ENCODE measurements at places on chromosomes 5 and 9.

GRCh38 chr5:117242028-117242427, 667.4 kb upstream of the SEMA6A start:
- DNase-seq: no peak

DNA sequence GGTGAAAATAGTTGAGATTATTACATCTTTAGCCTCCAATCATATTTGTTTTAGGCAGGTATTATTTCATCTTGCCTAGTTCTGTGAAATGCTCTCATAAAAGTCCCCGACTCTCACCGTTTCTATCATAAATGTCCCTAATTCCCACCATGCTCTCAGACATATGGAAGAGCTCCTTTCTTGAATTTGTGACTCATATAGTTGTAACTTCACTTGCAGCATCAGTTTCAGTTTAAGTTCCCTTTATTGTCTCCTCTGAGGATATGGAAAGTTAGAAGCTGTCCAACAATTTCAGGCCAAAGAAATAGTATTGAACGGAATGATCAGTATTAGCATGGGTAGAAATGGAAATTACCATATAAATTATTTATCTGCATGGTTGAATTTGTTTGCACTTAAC, 187.5 kb upstream of the NR4A3 start:
- no peak for DNase-seq

DNA sequence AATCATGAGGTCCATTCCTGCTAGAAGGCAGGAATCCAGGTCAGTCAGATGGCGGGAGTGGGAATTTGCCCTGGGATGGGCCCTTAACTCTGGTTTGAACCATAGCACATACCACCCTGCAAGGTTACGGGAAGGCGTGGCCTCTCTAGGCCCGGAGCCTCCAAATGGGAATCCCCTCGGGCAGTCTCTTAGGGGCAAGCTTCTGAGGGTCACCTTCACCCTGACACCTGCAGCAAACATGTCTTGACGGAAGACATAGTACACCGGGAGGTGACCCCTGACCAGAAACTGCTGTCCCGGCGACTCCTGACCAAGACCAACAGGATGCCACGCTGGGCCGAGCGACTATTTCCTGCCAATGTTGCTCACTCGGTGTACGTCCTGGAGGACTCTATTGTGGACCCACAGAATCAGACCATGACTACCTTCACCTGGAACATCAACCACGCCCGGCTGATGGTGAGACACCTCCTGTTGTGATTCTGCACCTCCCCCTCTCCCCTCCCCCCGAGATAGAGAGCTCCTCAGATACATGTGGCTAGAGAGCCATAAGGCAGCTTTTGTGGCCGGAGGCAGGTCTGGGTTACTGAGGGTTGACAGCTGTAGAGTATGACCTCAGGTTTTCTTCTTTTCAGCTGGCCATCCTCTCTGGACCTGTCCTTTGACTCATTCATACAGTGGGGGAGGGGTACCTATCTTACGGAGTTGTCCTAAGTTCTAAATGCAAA, 957 bp downstream of the PRELID1 start:
- DNase-seq: no peak

- DNase-seq: no peak
These were observed 86.2 kb upstream of the MYO10 start for GRCh38 chr5:17022296-17022695.

- DNase-seq: no peak
These were observed 162.6 kb upstream of the ADAMTS16 start for GRCh38 chr5:4977416-4978110.

DNA sequence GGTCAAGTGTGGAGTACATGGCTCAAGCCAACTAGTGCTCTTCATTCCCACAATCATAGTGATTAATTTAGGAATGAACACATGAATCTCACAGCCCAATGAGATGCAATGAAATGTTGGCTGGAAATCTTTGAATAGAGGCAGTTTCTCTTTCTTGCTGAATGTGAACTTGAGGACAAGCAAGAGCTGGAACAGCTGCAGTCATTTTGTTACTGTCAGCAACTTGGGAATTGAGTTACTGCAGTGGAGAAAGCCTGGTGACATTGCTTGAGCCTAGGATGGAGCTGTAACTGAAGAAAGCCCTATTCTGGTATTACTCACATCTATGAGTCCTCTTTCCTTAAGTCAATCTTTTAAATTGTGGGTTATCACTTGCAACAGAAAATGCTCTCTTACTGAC, 62.3 kb downstream of the YIPF5 start:
- no peak for DNase-seq

DNA sequence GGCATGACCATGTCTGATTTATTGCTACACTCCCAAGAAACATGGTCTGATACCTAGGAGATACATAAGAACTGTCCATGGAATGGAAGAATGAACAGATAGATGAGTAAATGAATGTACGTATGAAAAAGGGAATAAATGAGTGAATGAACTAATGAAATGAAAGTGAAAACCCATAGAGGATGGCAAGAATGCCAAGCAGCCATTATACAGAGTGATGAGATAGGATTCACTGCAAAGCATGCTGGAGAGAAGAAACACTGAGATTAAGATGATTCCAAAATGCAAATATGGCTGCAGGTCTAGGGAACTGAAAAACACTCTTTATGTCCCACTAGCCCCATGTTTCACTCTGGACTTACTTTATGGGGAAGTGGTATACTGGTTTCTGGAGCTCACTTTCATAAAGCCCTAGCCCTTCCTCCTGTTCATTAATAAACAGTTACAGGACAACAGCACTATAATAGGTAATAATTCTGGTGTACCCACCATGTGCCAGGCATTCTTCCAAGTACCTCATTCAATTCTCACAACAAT, 170.3 kb upstream of the RAD23B start:
- no peak for DNase-seq

GRCh38 chr5:152007653-152008335, 83.1 kb upstream of the GLRA1 start:
- DNase-seq: no peak

DNA sequence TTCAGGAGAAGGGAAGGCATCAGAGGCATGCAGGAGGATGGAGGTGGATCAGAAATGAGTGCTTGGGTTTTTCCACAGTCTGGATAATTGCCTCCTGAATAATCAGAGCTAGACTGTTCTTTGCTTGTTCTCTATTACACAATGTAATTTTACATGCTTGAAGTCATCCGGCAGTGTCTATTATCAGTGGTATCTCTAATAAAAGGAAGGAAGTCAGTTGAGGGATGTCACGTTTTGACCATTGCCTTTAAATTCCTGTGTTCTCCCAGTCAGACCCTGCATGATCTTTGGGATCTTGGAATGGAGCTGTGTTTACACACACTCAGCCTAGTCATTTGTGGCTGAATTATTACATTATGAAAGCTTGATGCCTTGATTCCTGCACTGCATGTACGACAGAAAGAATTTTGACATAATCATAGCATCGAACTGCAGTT, 91.0 kb downstream of the PDE8B start:
- no peak for DNase-seq

- DNase-seq: no peak
These were observed 180.1 kb downstream of the TMC1 start for GRCh38 chr9:72701510-72701909.

- DNase-seq: no peak
These were observed 9.1 kb upstream of the SLC28A3 start for GRCh38 chr9:84349671-84350070.

DNA sequence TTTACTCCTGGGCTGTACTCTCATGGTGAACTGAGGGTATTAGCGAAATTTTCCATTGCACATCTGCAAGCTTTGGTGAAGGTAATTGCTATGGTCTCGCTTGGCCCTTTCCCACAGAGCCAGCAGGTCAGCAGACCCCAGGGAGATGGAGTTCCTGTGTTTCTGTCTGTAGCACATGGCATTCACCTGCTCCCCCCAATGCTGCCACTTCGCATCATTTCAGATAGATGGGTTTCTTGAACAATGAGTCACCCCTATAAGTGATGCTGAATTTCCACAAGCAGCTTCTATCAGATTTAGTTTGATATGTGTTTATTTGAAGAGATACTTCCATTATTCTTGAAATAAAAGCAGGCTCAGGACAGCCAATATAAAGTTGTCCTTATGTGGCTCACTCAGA, 117.8 kb downstream of the ERCC6L2 start:
- no peak for DNase-seq

DNA sequence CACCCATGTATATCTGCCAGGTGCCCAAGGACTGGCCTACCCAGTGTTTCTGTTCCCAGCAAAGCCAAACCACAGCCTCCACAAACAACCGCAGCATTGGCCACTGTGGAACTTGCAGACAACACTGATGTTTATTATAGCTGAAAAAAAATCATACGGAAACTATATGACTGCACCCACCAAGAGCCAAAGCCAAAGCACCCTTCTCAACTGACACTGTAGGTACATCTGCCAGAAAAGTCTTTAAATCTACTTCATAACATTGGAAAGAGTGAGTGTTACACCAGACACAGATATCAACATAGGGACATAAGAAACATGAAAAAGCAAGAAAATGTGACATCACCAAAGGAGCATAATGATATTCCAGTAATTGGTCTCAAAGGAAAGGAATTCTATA, 428.0 kb downstream of the PSAT1 start:
- DNase-seq: no peak

- peak; percentile 1 for DNase-seq
These were observed 11.8 kb upstream of the TCOF1 start for GRCh38 chr5:150345716-150346115.

GRCh38 chr9:1125741-1126140, 75.6 kb downstream of the DMRT2 start:
- DNase-seq: no peak

DNA sequence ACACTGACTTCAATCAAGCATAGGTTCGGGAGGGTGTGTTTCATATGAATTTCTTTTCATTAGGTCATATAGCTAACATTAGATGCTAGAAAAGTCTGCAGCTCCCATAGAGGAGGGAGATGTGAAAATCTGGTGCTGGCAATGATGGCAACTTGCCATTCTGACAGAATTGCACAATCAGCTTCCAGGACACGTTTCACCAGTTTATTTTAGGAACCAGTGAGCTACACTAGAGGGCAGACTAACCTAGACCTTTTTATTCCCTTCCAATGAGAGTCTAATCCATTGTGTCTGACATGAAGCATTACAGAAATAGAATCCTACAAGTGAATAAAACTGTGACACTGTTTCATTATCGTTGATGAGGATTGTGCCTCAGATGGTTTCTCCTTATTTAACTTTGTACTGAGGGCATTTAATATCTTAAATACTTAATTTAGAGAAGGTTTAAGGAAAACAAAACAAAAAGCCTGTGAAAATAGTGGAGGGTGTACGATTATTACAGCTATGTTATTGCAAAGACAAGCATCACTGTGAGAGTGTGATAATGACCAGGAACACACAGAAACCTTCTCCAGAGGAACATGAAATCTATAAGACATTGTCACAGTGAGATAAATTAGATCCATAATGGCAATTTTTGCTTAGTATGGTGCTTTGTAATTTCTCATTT, 363.3 kb upstream of the RPS23 start:
- peak; percentile 73 for DNase-seq

- DNase-seq: no peak
These were observed 59.2 kb downstream of the PRELID2 start for GRCh38 chr5:145775893-145776444.

DNA sequence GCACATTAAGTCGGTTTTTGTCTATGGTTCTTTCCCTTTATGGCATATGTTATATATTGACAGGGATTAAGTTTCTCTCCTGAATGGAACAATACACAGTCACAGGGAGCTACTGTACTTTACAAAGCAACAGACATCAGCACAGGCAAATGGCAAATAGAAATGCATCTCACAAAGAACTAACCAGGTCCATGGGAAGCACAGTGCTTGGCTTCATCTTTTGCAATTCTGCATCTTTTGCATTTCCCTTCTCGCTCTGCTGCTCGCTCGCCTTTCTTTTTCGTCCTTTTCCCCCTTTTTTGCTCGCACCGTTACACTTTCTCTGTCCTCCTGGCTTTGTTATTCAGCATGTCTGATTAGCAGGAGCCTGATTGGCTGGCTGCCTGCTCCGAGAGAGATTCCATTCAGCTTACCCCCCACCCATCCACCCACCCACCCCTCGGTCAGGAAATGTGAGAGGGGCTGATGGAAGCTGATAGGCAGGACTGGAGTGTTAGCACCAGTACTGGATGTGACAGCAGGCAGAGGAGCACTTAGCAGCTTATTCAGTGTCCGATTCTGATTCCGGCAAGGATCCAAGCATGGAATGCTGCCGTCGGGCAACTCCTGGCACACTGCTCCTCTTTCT, at the start of gene ADAMTSL1:
Gene ADAMTSL1, plus strand, starts transcription at position 502 of the 628 bp plus-strand sequence. Its CDS starts 80 bp downstream, at position 582.
- DNase-seq: no peak

DNA sequence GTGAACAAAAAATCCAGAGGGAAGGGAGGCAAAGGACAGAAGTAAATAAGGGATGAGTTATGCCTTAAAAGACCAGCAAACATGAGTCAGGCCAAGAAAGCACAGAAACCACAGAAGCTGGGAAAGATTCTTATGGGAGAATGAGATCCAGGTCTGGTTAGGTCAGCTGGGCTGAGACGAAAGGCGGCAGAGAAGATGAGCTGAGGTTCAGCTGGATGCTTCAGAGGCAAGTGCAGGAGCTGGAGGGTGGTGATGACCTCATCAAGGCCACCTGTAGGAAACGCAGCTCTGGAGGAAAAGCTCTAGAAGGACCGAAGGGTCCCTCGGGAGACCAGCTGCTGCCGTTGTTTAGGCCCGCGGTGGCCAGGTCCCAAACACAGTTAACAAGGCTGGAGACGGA, 152.0 kb downstream of the MYO10 start:
- DNase-seq: no peak

Data from NCI-H1105 treated with DMSO at 0.1 percent for 48 hours (cell line).